ENCODE measurements at places on chromosomes 7 and 10.

- no peak for DNase-seq
Measured at GRCh38 chr7:36742911-36743775, 18.8 kb upstream of the AOAH start.

GRCh38 chr10:77539147-77539935 is 98.3 kb downstream of the KCNMA1 start:
- DNase-seq, result no peak

DNA sequence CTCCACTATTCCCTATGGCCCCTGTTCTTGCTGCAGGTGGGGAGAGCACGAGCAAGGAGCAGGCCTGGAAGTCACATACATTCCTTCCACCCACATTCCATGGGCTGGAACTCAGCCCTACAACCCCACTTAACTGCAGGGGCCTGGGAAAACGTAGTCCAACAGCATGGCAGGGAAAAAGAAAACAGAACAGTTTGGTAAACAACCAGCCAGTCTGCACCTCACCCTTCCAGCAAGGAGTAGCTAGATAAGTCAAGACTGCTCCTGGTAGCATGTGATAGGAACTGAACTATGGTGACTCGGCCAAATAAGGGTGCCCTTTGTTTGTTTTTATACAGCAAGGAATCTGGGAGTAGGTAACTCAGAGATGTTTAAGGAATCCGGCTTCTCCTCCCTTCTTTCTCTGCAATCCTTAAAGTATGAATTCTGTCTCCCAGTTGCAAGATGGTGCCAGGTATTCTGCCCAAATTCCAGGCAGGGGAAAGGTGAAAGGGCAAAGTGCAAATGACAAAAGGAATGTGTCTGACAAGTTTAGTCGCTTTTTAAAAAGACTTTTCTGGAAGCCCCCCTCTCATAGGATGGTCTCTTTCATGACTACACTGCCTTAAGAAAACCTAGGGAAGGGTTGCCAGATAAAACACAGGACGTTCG is 311.7 kb upstream of the NEBL start:
- DNase-seq, result peak; percentile 27

GRCh38 chr7:2838873-2839578 is 5.1 kb downstream of the GNA12 start:
- no peak for DNase-seq

GRCh38 chr10:102701796-102702195 is 12.4 kb downstream of the ARL3 start:
- no peak for DNase-seq

DNA sequence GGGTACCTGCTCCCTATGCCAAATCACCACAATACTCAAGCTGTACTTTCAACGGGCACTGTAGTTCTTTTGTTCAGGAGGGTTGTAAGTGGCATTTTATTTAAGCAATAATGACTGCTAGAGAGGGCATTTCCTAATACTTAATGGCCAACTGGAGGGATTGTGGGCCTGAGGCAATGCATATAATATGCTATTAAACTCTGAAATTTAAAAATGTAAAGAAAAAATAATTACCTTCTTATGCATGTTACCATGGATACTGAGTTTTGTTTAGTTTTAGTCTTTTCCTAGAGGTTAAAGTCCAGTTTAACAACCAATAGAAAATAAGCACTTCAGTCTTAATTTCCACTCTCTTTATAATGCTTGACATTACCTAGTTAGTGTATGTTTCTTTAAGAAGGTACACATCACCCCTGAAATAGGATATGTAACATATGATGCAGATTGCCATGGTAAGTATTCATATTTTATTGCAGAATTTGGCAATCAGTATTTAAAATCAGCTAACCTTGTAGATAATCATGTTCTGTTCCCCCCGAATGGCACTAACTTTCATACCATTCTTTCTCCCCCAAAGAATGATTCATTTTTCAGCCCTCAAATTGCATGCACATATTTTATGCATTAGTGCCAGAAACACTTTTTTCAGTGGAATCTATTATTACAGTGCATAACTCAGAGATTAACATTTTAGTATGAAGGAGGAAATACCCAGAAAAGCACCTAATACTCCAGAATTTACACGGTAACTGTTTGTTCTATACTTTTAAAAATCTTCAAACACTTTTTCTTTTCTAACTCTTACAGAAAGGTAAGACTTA is 90.3 kb upstream of the ZNF438 start:
- no peak for DNase-seq

DNA sequence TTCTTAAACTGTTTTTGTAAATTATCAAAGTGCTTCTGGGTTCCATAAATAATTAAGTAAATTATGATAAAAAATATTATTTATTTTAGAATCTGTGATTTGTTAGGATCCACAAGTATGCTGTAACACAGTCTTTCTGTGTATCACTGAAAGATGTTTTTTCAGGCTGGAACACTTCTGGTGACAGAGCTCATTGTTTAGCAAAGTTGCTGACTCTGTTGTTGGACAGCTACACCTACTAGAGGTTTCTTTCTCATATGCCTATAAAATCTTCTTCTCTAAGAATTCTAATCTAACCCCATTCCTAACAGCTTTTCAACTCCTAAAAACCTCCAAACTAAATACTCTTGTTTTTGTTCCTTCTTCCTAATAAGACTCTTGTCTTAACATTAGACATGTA is 176.8 kb downstream of the THSD7A start:
- no peak for DNase-seq

- DNase-seq, result no peak
Measured at GRCh38 chr10:88544140-88544870, 38.8 kb downstream of the RNLS start.

- DNase-seq, result no peak
Measured at GRCh38 chr10:51419196-51420093, 279.9 kb downstream of the CSTF2T start.

DNA sequence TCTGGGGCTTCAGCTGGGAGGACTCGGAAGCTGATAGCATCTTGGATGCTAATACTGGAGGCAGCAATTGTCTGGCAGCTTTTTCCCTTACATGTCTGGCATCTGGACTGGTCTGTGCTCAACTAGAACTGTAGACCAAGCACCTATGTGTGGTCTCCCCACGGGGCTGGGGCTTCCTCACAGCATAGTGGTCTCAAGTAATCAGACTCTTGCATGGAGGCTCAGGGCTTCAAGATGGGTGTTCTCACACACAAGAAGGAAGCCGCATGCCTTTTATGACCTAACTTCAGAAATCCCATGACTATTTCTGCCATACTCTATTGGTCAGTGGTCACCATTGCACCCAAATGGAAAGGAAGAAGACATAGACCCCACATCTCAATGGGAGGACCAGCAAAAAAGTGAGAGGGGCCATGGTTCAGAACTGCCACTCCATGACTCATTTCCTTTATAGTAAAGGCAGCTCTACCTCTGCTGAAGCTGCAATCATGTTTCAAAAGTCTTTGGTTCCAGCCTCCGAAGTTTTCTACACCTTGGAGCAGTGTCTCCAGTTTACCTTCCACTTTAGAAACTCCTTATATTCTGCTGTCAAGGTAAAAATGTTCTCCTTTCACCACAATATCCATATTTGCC is 14.7 kb downstream of the AOC1 start:
- no peak for DNase-seq

DNA sequence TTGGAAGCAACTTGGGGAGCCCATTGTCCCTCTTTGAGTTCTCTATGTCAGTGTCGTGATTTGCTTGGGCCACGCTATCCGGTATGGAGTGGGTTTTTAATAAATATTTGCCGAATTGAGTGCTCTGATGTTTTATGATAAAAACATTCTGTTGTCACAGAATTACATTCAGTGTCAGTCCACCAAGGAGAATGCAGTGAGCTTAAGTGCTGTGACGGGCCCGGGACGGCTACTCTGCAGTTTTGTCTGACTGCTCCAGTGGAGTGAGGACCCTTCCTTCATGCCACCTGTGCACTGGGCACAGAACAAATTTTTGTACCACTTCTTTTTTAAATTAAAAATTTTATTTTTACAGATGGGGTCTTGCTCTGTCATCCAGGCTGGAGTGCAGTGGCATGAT is 76.0 kb downstream of the CARD11 start:
- DNase-seq, result no peak
